ENCODE measurements at places on chromosomes 11 and 22.

GRCh38 chr11:5618807-5619206 is 6.0 kb upstream of the TRIM34 start:
- no peak for DNase-seq

DNA sequence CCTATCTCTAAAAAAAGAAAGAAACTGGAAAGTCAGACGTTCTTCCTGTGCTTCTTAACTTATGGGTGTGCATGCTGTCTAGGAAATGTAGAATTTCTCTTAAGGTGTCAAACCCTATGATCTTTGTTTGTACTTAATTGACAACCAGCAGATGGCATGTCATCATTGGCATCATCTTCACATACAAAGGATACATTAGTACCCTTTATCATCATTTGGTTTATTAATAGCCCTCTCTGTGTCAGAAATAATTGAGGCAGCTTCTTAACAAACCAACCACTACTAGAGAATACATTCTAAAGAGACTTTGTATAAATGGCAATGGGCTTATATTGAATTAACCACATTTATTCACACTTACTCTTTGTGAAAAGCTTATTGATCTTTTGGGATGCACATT is 13.9 kb downstream of the SRPRA start:
- no peak for DNase-seq

- DNase-seq: no peak
These were observed 132.7 kb upstream of the DDI1 start for GRCh38 chr11:103903621-103904323.

DNA sequence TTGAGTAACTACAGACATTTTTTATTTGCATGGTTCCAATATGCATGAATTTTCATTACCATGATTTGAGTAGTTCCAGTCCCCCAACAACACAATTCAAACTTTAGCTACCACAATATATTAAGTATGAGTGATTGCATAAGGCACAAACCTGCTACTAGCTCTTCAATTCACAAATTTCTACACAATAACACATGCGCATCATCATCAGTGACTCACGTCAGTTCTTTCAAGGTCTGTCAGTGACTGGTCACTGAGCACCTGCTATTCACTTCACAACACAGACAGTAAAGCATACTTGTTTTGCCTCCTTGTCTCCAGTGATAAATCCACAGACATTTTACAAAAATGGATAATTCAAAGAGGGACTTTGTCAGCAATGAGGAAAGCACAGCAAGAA is 435.1 kb upstream of the CCDC90B start:
- DNase-seq: no peak

- DNase-seq: no peak
These were observed 5.6 kb downstream of the DDX6 start for GRCh38 chr11:118785362-118785761.

Measured in stimulated activated CD4-positive, alpha-beta T cell treated with anti-CD3 and anti-CD28 coated beads, Interleukin-4, amount 100 ng/mL, for 1 hour (primary cell).